ENCODE measurements at places on chromosomes 4 and X.

DNA sequence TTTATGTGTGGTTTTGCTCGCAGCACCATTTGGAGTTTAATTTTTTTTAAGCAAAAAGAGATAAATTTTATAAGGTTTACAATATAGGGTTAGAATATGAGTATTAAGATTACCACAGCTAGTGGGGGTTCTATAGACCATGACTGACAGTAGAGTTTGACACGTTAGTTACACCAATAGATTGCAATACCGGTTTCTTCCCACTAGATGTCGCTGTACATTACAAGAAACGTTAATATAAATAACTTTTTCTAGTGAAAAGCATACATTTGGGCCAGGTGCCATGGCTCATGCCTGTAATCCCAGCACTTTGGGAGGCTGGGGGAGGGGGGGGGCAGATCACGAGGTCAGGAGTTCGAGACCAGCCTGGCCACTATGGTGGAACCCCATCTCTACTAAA is 433.6 kb downstream of the MAGEB5 start:
- no peak for DNase-seq

DNA sequence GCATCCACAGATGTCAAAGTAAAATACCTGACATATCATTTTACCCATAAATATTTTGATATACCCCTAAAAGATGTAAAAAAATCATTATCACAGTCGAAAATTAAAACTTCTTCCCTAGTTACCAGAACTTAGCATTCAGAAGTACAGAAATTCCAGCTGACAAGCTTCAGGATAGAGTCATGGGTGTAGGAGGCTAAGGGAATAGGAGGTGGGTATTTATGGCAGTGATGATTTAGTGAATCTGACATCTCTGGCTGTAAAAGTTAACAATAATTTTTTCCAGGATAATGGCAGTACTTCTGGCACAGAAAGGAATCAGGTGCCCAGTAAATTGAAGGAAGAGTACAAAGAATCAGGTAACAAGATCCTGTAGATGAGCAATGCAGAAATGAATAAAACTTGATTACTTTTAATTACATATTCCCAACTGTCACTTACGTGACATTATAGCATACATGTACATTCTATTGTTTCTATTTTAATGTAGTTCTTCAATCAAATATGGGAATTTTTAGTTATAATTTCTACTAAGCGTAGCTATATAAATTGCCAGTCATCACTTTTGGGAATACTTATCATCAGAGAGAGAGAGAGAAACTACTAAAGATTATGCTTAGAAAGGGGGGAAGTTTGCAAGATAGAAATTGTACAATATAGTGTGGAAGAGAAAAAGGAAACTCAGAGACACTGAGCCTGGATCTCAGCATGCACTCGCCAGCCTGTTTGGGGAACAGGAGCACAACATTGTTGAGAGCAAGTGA is 143.4 kb downstream of the TMEM144 start:
- no peak for DNase-seq

DNA sequence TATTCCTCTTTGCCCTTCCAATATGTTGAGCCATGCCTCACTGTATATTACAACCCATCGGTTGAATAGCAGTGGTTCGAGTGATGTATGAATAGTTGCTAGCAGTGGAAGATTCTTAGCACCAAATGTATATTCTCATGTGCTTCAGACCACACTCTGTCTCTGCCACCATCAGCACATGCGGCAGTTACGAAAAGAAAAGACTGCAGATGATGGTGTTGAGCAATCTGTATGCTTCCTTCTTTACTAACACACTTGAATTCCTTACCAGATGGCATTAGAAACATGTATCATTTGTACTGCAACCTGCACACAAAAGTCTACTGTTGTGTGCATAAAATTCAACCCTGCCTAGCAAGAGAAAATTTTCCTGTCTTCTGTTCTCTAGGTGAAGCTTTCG is 214.6 kb downstream of the ENOX2 start:
- no peak for DNase-seq

GRCh38 chr4:10160281-10160856 is 43.8 kb upstream of the WDR1 start:
- no peak for DNase-seq

DNA sequence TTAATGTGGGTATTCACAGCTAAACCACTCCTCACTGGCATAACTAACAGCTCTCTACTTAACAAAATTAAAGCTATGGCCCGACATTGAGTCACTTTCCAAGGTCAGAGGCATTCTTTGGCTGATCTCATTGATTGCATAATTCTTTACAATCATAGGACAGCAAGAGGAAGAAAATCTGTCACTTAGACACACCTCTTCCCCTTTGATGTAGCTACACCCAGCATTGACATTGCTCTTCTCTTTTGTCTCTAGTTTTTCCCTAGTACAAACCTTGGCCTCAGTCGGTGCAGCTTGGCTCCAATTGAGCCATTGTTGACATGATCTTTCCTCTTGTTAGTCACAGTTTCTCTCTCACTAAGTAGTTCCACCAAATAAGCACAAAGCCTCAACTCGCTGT is 313.3 kb upstream of the ACTRT1 start:
- no peak for DNase-seq

DNA sequence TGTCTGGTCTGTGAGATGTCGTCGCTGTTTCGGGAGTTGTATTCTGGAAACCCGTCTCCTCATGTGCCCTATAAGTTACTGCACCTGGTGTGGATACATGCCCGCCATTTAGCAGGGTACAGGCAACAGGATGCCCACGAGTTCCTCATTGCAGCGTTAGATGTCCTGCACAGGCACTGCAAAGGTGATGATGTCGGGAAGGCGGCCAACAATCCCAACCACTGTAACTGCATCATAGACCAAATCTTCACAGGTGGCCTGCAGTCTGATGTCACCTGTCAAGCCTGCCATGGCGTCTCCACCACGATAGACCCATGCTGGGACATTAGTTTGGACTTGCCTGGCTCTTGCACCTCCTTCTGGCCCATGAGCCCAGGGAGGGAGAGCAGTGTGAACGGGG is 1.4 kb downstream of the USP27X start:
- DNase-seq, result no peak

DNA sequence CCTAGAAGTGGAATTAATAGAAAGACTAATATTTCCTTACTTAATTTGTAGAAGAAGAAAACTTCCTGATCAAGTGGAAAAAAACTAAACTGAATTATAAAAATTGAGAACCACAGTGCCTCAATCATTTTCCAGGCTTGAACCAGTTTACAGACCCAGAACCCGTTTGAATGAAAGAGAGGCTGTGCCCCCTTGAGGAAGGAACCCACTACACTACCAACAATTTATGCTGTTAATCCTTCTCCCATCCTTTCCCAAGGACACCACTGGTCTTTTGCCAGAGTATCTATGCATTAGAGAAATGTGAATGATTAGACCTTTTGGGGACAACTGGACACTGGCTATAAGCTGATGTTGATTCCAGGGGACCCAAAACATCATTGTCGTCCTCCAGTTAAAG is 842.6 kb downstream of the TECRL start:
- DNase-seq, result no peak

DNA sequence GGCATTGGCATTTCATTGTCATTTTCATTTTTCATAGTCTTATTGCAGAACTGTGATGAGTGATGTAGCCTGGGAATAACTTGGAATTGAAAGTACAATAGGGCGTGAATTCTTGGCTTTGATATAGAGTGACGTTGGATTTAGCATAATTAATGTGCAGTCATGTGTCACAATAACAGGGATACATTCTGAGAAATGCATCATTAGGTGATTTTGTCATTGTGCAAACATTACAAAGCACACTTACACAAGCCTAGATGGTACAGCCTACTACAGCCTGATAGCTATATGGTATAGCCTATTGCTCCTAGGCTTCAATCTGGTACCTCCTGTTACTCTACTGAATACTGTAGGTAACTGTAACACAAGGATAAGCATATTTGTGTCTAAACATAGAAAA is 300.8 kb downstream of the DTHD1 start:
- no peak for DNase-seq

- DNase-seq, result no peak
Observed at GRCh38 chr4:183201331-183201730, 102.3 kb downstream of the WWC2 start.

GRCh38 chr4:48225368-48226141 is 44.1 kb downstream of the TEC start:
- no peak for DNase-seq

- DNase-seq, result no peak
Observed at GRCh38 chrX:24851289-24851688, 157.6 kb downstream of the POLA1 start.

DNA sequence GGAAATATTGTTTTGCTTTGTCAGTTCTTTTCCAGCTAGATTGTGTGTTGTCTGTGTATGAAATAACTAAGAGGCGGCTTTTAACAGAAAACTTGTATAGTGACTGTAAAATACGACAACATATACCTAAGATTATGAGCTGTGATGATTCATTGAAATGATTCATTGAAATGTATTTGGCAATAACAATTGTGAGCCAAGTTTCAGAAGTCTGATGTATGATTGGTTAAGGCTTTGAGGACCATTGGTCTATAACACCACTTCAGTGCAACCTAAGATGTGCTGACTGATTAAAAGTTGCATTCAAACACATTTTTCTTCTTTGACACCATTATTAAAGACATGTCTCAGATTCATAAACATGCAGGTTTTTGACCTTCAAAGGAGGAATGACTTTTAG is 76.6 kb downstream of the PTPN13 start:
- DNase-seq, result no peak

DNA sequence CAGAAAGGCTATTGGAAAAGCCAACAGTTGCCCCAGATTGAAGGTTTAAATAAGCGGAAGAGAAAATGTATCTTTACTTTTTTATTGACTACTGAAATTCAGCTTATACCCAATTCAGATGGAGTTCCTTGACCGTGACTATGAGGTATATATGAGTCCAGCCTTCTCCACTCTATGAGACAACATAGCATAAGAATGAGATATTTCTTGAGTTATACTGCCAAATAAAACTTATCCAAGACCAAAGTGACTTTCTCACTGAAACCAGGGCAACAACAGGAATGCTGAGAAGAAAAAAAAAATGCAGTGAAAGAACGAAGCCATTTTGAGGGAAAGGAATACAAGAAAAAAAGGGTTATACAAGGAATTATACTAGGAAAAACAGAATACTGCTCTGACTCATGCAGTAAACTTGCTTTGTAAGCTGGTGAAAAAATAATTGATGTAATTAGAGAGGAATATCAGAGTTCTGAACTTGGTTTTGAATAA is 16.3 kb upstream of the PDK3 start:
- no peak for DNase-seq

GRCh38 chr4:13516315-13516860 is 27.9 kb downstream of the NKX3-2 start:
- no peak for DNase-seq

DNA sequence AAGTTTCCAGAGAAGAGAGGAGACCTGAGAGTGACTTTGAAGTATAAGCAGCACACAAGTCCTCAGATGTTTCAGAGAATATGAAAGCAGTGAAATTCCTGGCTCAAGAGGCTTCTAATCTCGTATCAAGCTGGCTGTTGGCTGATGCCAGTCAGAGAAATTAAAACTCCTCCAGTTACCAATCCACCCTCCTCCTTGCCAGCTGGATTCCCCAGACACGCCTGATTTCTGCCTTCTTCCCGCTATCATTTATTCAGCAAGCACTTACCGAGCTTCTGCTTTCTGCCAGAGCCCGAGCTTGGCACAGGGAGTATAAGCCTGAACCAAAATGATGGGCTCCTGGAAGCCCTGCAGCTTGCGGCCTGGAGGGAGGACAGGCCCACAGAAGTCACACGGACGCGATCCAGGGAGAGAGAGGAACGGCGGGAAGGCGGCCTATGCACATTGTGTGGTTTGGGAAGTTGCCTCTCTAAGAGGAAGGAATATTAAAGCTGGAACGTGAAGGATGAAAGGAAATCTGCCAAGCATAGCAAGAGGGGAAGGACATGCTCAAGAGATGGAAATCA is 102.4 kb upstream of the TBL1X start:
- no peak for DNase-seq

GRCh38 chr4:53626491-53626890 is 35.2 kb upstream of the LNX1 start:
- no peak for DNase-seq

- DNase-seq, result no peak
Observed at GRCh38 chr4:98482847-98483806, 175.3 kb downstream of the TSPAN5 start.

- no peak for DNase-seq
Observed at GRCh38 chrX:19721726-19722370, 165.6 kb downstream of the SH3KBP1 start.

DNA sequence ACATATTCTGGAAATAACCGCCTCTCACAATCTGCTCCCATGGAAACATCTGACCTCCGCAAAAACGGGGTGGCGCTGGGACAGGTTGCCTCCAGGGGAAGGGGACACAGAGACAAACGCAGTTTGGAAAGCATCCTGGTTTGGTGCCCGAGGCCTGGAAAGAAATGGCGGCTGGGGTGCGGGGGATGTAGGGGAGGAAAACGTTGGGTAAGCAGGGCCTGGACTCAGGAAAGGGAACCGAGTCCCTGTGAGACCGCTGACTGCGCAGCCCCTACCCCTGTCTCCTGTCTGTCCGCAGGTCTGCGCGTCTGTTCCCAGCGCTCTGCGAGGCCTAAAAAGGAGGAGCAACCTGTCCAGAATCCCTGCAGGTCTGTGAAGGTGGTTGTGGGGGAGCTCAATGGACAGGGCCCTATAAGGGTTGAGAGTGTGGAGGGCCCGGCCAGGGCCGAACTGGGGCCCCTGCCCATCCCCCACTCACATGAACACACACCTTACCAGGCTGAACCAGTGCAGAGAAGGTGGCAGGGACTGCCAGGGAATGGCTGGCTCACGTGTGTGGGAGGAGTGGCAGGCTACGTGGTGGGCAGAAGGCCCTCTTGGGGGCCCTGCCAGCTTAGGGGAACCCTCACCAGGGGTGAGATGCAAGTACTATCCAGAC is 672 bp downstream of the TCEAL3 start:
- DNase-seq, result no peak

DNA sequence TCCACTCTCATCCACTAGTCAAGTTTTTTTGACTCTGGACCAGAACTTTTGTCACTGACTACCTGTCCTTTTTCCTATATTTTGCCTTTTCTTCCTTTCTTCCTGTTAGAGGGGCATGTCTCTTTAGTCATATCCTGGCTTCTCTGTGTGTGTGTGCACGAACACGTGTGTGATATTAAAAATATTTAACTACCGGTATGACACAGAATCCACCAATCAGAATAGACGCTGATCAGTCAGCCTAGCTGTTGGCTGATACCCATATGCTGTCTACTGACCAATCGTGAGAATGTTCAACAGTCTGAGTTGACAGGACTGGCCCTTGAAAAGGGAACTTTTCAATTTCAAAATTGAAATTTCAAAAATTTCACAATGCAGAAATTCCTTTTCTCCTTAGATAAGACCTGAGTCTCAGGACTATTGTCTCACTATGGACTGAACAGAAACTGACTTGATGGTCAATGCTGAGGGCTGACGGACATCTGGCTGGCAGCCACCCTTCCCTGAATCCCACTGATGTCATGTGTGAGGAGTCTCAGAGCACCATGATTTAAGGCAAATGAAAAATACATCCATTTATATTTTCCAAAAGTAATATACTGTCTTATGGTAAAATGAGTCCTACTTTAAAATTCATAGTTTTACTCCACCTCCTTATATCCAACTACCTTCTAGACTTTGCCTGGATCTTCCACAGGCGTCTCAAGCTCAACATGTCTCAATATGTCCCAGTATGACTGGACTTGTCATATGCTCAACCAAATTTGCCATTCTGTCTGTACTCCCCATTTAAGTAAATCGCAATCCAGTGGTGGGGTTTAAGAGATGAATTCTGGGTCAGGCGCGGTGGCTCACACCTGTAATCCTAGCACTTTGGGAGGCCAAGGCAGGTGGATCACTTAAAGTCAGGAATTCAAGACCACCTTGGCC is 78.0 kb downstream of the CHRNA9 start:
- DNase-seq, result no peak

Measured in WTC11 (cell line).